ENCODE measurements at places on chromosomes 2 and 18. TPM values are rescaled to one million over a fixed set of nuclear protein-coding genes. Genes with fewer than 3 reads are reported as not detected.

- DNase-seq: no peak
Measured at GRCh38 chr2:73238976-73239375, 4.9 kb downstream of the CCT7 start.

GRCh38 chr18:25175558-25176517, 176.1 kb downstream of the ZNF521 start:
- DNase-seq: no peak

GRCh38 chr2:7015007-7015950, 98.1 kb downstream of the RNF144A start:
- DNase-seq: no peak

- DNase-seq: no peak
Measured at GRCh38 chr2:165655661-165656060, 138.4 kb downstream of the GALNT3 start.

DNA sequence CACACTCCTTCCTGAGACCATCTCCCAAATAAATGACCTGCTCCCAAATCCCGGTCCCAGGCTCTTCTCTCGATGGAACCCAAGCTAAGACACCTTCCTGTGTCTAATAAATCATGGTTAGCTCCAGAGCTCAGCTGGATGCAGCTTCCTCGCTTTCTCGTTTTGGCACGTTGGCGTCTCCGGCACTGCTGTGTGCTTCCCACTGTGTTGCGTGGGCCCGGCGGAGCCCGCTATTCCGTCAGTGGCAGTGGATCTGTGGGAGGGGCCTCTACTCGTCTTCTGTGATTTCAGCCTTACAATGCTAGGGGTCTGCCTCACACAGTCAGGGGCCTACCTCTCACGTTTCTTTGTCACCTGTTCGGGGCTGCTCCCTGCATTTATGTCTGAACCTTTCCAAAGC, 29.4 kb upstream of the YWHAQ start:
- DNase-seq: no peak

DNA sequence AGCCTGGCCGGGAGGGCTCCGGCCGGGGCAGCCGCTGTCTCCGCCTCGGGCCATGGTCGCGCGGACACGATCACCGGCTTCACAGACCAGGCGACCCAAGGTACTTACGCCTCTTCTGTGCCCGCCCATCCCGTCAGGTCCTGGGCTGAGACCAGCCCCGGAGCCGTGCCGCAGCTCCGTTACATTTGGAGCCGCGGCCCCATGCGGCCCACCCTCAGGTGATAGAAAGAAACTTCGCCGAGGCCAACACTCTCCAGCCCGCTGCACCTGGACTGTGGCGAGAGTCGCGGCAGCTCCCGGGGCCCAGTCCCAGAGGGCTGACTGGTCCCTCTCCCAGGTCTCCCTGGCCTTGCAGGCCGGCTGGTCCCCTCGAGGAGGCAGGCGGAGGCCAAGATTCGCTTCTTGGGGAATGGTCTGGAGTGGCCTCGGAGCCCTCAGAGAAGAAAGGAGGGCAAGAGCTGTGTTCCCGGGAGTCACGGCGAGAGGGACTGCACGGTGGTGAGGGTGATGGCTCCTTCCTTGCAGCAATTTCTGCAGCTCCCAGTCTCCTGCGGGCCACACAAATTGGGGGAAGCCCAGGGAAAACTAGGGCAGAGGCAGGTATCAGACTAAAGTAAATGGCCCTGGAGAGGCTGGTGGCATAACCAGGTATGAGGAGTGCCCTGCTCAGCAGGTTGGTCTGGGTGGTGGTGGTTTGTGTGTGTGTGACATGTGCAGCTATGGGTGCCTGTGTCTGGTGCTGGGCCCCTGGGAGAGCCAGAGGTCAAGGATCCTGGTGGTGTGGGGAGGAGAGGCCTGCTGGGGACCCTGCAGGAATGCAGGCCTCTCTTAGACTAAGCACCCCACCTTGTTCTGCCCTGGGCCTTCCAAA, 822 bp downstream of the GDF7 start:
- DNase-seq: no peak

DNA sequence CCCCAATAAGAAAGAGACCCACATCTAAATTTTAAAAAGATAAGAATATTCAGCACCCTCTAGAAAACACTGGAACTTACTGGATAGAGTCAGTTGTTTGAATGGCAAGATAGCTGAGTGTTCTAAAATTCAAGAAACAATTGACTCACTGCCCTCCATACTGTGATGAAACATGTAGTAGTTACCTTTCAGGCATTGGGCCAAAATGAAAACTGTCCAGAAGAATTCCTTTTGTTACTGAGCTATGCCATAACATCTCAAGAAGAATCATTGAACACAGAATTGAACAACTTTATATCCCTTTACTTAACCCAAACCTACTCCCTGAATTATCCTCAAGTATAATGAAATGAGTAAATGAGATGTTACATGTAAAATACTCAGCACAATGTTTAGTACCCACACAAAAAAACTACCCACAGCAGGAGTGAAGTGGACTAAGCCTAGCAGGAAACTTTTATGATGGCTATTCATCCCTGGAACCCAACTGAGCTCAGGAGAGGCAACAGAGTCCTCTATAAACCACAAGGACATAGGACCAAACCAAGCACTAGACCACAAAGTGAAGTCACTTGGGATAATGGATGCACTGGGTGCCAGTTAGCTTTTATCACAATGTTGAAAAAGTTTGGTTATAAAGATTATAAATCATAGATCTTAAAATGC, 32.7 kb downstream of the RBM43 start:
- no peak for DNase-seq

- DNase-seq: peak; percentile 41
Measured at GRCh38 chr2:96158554-96158940, 13.3 kb upstream of the DUSP2 start.

GRCh38 chr18:48924630-48925490, 25.9 kb downstream of the SMAD7 start:
- no peak for DNase-seq

DNA sequence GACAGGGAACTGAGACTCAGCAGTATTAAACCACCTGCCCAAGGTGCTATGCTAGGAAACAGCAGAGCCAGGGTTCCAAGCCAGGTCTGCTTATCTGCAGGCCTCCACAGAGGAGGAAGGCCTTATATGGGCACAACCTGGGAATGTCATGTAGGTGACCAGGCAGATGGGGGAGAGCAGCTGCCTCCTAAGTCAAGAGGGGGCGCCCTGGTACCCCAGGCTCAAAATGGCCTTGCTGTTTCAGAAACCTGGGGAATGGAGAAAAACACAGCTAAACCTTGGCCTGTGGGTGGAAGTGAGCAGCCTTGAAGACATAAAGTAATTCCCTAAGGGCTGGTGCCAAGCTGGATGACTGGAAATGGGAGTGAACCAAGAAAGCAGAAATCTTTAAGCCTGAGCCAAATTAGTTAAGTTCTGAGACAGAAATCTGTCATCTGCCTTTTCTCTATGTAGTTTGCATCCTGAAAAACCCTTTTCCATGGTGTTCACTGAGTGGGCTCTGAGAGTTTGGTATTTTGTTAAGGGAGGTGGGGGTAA, 79.1 kb downstream of the MAPK4 start:
- no peak for DNase-seq

DNA sequence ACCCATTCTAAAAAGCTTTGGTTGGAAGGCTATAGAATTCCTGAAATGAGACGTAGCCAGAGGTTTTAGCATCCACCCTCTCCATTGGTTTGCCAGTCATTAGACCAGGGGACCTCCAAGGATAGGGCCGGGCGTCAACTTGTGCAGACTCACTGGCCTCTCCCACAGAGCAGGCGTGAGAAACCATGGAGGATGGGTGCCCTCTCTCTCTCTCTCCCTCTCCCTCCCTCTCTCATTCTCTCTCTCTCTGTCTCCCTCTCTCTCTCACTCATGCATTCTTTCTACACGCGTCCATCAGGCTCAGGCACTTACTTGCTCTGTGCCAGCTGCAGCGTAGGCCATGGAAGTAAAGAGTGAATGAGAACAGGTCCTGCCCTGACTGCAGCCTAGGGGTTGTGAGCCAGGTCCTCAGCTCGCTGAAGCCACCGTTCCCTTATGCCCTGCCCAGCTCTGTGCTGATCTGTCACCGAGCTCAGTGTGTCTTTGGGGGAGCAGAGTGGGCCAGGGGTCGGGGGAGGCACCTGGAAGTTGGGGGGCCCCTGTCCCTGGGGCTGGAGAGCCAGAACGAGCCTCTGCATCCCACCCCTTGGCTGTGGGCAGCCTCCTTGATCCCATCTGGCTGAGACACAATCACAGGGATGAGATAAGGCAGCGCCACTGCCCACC, 304.4 kb upstream of the HS6ST1 start:
- no peak for DNase-seq

GRCh38 chr2:168526641-168527040, 70.6 kb downstream of the CERS6 start:
- DNase-seq: no peak

DNA sequence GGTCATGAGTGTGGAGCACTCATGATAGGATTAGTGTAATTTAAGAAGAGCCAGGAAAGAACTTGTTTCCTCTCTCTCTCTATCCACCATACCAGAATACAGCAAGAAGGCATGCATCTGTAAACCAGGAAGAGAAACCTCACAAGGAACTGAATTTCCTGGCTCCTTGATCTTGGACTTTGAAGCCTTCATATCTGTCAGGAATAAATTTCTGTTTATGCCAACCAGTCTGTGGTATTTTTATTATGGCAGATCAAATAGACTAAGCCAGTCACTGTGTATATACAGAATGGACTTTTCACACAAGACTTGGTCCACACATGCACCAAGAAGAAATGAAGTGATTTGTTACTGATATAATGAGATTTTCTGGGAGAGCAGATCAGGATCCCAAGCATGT, 930.1 kb upstream of the TMEFF2 start:
- DNase-seq: no peak

DNA sequence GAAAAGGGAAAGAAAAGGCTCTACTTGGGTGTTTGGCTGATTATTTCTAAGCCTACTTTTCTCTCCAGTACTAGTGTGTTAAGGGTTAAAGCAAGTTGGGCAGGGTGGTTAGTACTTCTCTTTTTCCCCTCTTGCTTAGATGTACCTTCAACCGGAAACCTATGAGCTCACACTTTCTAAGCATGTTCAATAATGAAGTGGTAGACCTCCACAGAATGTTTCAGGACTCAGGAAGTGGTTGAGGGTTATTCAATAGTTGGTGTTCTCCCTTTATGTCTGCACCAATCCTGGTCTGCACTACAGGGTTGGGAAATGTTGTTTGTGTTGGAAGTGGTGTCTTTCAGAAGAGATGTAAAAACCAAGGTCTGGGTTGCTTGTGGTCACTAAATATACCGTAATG, 137.1 kb downstream of the ZEB2 start:
- no peak for DNase-seq

GRCh38 chr2:114192362-114192761, 250.1 kb upstream of the DPP10 start:
- no peak for DNase-seq

- DNase-seq: no peak
Measured at GRCh38 chr2:111017034-111017622, 103.6 kb upstream of the BCL2L11 start.

GRCh38 chr18:76823587-76824011, 1.2 kb downstream of the ZNF236 start:
- no peak for DNase-seq

GRCh38 chr2:12498704-12499103, 218.0 kb upstream of the TRIB2 start:
- DNase-seq: peak; percentile 62

- no peak for DNase-seq
Measured at GRCh38 chr2:1586251-1586922, 157.9 kb downstream of the PXDN start.

GRCh38 chr2:206424134-206424533, 19.2 kb upstream of the ADAM23 start:
- no peak for DNase-seq

DNA sequence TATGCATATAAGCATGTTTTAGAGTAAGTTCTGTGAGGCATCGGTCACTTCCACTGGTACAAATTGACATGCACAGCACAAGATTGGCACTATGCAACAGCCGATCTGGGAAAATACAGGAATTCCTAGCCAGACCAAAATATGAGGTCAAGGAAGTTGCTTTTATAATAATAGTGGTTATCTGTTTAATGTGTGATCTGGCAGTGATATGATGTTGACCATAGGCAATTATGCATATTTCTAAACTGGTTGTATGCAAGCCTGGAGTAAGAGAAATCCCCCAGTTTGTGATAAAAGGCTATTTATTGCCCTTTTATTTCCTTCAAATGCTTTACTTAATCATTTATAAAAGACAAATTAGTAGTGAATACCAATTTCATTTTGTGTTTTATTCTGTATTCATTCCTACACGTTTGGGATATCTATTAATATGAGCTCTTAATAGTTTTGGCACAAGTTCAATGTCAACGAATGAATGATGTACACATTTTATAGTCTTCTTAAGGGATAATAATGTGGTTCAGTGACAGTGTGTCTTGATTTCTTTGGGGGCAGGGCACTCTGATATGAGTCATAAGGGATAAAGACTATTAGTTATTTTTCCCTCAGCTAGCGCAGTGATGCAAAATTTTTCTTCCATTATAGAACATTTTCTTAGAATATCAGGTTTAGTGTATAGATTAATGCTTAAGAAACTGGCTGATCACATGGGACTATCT, 34.7 kb upstream of the ZEB2 start:
- DNase-seq: no peak

GRCh38 chr2:71995067-71995665, 152.5 kb downstream of the CYP26B1 start:
- DNase-seq: no peak

DNA sequence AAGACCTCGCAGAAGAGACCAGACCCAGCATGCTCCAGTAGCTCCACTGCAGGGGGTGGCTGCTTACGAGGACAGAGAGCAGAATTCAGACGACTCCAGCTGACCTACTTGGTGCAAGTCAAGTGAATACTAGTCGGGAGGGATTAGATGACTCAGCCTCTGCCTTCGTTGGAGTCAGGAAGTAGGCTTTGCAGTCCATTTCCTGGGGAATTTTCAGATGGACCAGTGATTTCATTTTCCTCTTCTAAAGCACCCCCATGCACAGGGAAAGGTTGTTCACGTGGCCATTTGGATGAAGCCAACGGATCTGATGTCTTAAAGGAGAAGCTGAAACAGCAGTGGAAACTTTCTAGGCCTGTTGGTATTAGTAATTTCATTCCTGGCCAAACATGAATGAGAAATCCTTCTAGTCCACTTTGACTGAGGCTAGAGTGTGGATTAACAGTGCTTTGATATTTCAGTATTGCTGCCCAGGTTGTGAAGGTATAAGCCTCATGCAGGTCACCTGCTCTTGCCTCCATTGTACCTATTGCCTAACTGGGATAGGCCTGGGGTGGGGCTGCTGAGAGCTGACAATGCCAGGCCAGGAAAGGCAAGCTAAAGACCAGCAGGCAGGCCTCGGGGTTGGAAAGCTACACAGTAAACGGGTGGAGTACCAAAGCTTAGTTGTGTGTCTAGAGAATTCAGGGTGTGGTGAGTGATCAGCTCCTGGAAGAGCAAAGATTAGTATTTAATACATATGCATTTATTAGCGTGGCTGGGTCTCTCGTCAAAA, 117.6 kb upstream of the FOSL2 start:
- DNase-seq: peak; percentile 77

GRCh38 chr2:218284106-218284811, 8.0 kb downstream of the TMBIM1 start:
- DNase-seq: no peak

- DNase-seq: no peak
Measured at GRCh38 chr18:55685638-55686037, 97.6 kb upstream of the TCF4 start.

The LAMA1 gene
- total RNA-seq: 11.9 TPM

The LOXHD1 gene
- total RNA-seq: not detected

The XPO1 gene
- total RNA-seq: 436 TPM

The AOX1 gene
- 0.57 TPM for total RNA-seq

The POLE4 gene
- 67.0 TPM for total RNA-seq

The UGT1A8 gene
- not detected for total RNA-seq

The CRACDL gene
- total RNA-seq: not detected

The GALR1 gene
- total RNA-seq: not detected

The HOXD4 gene
- not detected for total RNA-seq

The POTEI gene
- total RNA-seq: 0.47 TPM

The SIX3 gene
- 2.0 TPM for total RNA-seq

The ANKRD30BL gene
- total RNA-seq: not detected

Measured in SJCRH30 (cell line).